Common myeloid progenitor, CD34-positive (primary cell): ENCODE measurements at places on chromosomes 12 and 14.

GRCh38 chr14:103444837-103445524, 59.8 kb downstream of the MARK3 start:
- DNase-seq: peak; percentile 14

DNA sequence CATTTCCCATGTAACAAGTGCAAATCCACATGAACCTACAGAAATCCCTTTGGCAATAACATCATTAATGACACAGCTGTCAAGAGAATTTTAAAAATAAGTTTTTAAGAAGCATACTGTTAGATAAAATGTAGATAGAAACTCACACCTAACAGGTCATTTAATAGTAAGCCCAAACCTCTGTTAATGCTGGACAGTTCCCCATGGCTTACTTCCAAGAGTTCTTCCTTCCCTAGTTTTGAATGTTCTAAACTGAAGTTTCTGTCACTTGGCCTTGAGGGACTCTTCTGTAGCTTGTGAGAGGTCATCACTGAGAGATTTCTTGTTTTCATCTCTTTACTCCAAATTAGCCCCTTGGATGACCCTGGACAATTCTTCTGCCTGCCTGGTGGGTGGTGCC, 22.7 kb downstream of the OTX2 start:
- no peak for DNase-seq

GRCh38 chr12:72631926-72632685, 359.9 kb downstream of the TRHDE start:
- no peak for DNase-seq

- DNase-seq: no peak
These were observed 258.2 kb upstream of the PRKD1 start for GRCh38 chr14:30185832-30186231.

- DNase-seq: no peak
These were observed 55.1 kb downstream of the MNAT1 start for GRCh38 chr14:60789656-60790055.

DNA sequence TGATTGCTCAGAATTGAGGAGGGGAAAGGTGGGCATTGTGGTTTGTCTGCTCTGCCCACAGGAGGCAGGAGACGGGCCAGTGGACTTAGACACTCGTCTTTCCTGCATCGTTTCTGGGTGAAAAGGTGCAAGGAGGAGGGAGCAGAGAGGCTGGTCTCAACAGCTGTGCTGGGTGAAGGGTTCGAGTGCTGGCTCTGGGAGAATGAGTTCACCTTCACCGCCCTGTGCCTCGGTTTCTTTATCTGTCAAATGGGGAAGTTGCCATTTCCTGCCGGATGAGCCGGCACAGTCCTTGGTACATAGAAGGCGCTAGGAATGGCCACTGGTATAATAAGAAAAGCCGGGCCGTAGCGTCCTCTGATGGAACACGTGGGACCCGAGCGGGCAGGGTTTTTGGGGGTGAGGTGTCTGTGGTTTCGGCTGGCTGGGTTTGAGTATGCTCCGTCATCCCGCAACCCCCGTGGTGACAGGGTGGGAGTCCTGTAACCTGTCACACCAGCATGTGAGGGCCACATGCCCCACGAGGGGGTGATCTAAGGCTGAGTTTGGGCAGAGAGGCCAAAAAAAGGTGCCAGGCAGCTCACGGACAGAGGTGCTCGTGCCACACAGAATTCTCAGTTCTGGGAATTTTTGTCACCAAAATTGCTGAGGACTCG, 7.3 kb downstream of the BCL7A start:
- DNase-seq: peak; percentile 50

DNA sequence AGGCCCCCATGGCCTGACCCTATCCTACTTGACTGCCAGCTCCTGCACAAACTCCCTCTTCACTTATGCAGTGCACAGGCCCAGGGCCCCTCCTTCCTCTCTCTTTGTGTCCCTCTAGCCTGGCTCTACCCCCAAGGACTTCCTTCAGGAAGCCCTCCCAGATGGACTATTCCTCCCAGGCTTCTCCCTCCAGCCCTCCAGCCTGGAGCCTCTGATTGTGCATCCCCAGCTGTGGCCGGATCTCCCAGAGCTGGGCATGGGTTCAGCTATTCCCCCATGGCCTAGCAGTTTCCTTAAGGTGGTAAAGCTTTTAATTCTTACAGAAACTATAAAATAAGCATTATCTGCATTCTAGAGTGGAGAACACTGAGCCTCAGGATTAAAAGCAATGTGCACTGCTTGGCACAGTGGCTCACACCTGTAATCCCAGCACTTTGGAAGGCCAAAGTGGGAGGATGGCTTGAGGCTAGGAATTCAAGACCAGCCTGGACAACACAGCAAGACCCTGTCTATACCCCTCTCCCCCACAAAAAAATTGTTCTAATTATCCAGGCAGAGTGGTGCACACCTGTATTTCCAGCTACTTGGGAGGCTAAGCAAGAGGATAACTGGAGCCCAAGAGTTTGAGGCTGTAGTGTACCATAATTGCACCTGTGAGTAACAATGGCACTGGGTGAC, 16.8 kb upstream of the KRT8 start:
- DNase-seq: no peak

GRCh38 chr14:22973217-22974032, 8.9 kb downstream of the AJUBA start:
- peak; percentile 36 for DNase-seq

GRCh38 chr12:121837680-121838079, 21.0 kb downstream of the HPD start:
- DNase-seq: no peak

GRCh38 chr12:26345471-26346003, 150.2 kb downstream of the SSPN start:
- no peak for DNase-seq

GRCh38 chr12:28759333-28759732, 389.7 kb upstream of the FAR2 start:
- no peak for DNase-seq

DNA sequence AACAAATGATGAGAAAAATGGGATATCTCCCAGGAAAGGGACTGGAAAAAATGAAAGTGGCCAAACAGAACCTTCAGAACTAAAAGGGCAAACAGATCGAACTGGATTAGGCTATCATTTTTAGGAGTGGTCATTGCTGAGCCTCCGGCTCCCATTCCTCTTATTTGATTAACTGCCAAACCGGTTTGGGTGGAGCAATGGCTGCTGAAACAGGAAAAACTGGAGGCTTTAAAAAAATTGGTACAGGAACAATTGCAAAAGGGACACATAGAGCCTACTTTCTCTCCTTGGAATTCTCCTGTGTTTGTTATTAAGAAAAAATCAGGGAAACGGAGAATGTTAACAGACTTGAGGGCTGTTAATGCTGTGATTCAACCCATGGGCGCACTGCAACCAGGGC, 49.7 kb downstream of the TNFAIP2 start:
- DNase-seq: no peak

DNA sequence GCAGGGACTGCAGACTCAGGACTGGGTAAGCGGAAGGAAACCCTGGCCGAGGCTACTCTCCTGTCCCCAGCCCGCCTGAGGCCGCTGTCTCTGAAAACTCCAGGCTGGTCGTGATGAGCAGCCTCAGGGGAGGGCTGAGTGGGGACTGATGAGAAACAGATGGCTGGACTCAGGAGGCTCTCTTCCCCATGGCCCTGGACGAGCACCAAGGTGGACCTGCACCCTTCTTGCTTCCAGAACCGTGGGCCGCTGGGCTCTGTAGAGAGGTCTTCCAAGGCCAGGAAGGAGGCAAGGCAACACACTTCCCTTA, 1.1 kb downstream of the TEX22 start:
- no peak for DNase-seq

DNA sequence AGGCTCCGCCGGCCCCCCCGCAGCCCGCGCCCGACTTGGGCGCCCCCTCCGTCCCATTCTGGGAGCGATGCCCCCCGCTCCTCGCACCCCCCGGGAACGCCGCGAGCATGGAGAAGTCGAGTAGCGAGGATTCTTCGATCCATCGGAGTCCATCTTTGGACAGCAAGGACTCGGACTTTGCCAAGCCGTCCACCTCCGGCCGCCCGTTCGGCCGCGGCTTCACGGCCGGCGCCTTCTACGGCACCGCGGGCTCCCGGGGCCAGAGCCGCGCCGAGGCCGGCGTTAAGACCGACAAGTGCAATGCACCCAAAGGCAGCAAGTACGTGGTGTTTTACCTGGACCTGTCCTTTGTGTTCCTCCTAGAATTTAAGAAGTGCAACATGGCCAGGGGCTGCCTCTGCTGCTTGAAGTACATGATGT, 123.6 kb downstream of the TSPAN9 start:
- DNase-seq: peak; percentile 28

DNA sequence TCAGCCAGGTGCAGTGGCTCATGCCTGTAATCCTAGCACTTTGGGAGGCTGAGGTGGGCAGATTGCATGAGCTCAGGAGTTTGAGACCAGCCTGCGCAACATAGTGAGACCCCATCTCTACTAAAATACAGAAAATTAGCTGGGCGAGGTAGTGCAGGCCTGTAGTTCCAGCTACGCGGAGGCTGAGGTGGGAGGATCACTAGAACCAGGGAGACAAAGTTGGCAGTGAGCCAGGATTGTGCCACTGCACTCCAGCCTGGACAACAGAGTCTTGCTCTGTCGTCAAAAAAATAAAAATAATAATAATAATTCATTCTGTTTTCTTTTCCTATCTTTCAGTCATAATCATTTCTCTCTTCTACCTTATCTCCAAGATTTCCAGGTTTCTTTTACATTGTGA, 48.6 kb upstream of the USP44 start:
- no peak for DNase-seq

GRCh38 chr12:67625004-67625403, 23.5 kb upstream of the DYRK2 start:
- DNase-seq: no peak

DNA sequence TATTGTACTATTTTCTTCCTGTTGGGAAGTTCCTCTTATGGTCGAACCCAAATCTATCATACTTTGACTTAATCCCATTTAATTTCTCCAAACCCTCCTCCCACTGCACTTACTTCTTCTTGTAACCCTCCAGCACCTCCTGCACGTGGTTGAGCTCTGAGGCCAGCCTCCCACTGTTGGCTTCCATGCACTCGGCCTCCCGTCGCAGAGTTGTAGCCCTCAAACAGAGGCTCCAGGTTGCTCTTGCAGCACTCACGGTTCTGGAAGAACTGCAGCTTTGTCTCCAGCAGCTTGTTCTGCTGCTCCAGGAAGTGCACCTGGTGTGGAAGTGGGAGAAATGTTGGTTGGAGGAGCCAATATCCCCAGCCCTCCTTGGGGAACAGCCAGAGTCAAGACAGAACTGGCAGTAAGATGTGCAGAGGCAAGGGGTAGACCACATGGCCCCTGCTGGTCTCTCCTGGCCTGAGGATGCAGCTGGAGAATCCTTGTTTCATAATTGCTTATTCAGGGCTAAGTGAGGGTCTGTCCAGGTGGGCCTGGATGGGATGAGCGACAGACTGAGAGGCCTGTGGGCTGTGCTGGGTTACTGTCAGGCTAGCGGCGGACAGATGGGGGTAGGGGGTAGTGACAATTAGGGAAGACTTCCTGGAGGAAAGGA, 18.4 kb upstream of the KRT86 start:
- DNase-seq: no peak

- no peak for DNase-seq
These were observed 221.2 kb downstream of the SLC2A13 start for GRCh38 chr12:39884616-39885125.

GRCh38 chr14:76729258-76729657, 32.0 kb upstream of the VASH1 start:
- DNase-seq: no peak

GRCh38 chr14:77615361-77616132, 890 bp downstream of the SPTLC2 start:
- peak; percentile 71 for DNase-seq

GRCh38 chr12:68614105-68614679, 3.5 kb downstream of the RAP1B start:
- DNase-seq: no peak

- DNase-seq: no peak
These were observed 21.1 kb upstream of the PPP2R5E start for GRCh38 chr14:63564318-63564717.

DNA sequence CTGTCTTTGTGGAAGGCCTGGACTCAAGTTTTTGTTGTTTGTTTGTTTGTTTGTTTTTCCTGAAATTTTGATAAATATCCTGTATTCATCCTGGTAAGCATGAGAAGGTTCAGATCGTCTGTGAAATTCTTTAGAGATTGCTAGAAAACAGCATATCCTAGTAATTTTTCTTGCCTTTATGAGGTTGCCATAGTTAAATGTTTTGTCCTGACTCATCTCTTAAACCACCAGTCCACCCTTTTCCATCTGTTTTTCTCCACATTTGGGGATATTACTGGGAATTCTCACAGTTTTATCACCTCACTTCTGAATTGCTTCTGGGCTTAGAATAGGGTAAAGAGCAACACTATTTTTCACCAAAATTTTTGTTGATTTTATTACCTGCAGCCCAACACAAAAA, 248.3 kb downstream of the FBXL14 start:
- no peak for DNase-seq

DNA sequence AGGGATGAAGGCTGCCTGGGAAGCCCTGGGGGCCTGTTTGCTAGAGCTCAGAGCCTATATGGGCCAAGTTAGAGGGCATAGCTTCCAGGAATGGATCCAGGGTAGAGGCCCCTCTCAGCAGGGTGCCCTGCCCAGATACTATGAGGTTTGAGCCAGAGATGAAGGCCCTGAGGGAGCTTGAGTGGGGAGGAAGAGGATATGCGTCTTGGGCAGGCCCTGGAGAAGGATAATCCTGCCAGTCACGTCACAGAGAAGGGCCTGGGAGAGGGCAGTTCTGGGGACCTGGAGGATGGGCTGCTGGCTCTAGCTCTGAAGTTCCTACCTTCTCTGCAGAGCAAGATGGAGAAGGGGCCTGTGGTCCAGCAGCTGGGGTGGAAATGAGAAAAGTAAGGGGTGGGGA, 5.9 kb upstream of the CACNB3 start:
- DNase-seq: no peak

- DNase-seq: peak; percentile 90
These were observed 5.5 kb downstream of the ITGA5 start for GRCh38 chr12:54413284-54414190.

DNA sequence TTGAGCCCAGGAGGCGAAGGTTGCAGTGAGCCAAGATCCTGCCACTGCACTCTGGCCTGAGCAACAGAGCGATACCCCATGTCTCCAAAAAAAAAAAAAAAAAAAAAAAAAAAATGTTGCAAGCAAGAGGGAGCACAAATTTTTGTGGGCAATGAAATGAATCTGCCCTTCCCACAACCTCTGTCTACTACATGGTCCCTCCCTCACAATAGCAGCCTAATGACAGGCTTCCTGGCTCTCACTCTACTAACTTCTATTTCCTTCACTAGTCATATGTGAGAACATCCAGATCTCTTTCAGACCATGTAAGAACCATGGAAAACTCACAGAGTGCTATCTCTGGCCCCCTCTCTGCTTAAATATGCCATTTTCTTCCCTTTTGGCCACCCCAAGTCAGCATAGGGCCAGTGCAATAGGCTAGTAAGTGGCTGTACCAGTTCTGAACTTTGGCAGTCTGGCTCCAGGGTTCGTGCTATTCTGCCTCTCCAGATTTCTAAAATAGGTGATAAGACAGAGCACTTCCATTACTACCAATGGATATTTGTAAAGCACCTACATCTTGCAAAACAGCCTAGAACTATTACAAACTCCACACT, 7.1 kb downstream of the OSBPL8 start:
- no peak for DNase-seq

GRCh38 chr12:43402436-43402835, 149.6 kb downstream of the ADAMTS20 start:
- no peak for DNase-seq

DNA sequence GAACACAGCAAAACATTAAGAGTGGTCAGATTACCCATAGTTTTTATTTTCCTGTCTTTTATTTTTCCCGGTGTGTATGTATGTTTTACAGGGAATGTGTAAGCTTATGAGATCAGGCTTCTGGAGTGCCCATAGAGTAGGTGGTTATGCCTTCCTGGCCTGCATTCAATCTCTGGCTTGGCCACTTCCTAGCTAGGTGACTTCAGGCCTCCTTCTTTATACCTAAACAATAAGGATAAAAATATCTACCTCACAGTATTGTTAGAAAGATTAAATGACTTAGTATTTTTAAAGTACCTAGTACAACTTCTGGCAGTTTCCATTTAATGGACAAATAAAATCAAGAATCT, 42.4 kb downstream of the ITPR2 start:
- no peak for DNase-seq
